ENCODE measurements at places on chromosomes 11 and 22. TPM values are rescaled to one million over a fixed set of nuclear protein-coding genes. Genes with fewer than 3 reads are reported as not detected.

MTFP1 gene
- 5.8 TPM for total RNA-seq

ZFTA gene
- total RNA-seq, result 10.4 TPM

BTG4 gene
- 4.1 TPM for total RNA-seq

HTR3A gene
- total RNA-seq, result not detected

KRTAP5-3 gene
- total RNA-seq, result not detected

OR2D2 gene
- not detected for total RNA-seq

APOA1 gene
- 36.0 TPM for total RNA-seq

PGR gene
- 1.6 TPM for total RNA-seq

TAF10 gene
- total RNA-seq, result 73.3 TPM

MMP7 gene
- total RNA-seq, result 5.6 TPM

HBG2 gene
- total RNA-seq, result not detected

COMT gene
- 475 TPM for total RNA-seq
